ENCODE measurements at places on chromosomes 6 and 20.

DNA sequence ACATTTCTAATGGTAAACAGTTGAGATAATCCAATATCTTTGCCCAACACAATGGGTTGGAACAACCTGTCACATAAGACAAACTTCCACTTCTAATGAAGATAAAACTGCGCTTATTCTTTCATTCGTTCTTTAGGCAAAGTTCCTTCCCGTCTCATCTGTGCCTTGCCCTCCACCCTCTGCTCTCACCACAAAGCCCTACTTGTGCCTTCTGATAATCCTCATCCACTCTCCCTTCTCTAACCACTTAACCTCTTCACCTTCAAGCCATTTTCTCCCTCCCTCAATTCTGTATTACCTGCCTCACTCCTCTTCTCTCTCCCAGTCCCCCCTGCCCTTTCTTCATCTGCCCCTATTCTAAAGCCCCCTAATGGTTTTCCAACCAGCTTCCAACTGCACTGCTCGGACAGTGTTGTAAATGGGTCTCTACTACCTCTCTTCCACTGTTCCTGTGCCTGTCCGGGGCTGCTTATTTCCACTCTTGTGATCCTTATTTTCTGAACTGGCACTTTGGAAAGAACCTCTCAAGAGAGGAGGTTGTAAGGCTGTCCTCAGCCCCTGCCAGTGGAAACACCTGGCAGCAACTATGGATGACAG lies 62.9 kb upstream of the MYB start:
- DNase-seq = no peak

- no peak for DNase-seq
Observed at GRCh38 chr6:13012977-13013680, 296.6 kb downstream of the PHACTR1 start.

- no peak for DNase-seq
Observed at GRCh38 chr6:165820407-165820806, 157.4 kb upstream of the PDE10A start.

- DNase-seq = peak; percentile 31
Observed at GRCh38 chr6:147194652-147195411, 9.4 kb upstream of the STXBP5 start.

GRCh38 chr6:35341557-35341956 lies 801 bp upstream of the PPARD start:
- peak; percentile 32 for DNase-seq

- no peak for DNase-seq
Observed at GRCh38 chr6:108711071-108711470, 137.2 kb upstream of the ARMC2 start.

- DNase-seq = no peak
Observed at GRCh38 chr6:33926451-33926850, 122.6 kb upstream of the MLN start.
